NCI-H526 treated with DMSO at 0.1 percent for 48 hours (cell line): ENCODE measurements at places on chromosomes 1 and 21.

GRCh38 chr1:174197088-174197487 lies 37.8 kb downstream of the RABGAP1L start:
- DNase-seq = no peak

- DNase-seq = peak; percentile 36
Observed at GRCh38 chr1:64895500-64895899, 70.8 kb downstream of the JAK1 start.

- no peak for DNase-seq
Observed at GRCh38 chr1:71200503-71200902, 119.7 kb upstream of the ZRANB2 start.

GRCh38 chr1:14654554-14654953 lies 56.1 kb downstream of the KAZN start:
- DNase-seq = peak; percentile 17

GRCh38 chr1:233024199-233024598 lies 73.8 kb downstream of the NTPCR start:
- no peak for DNase-seq

DNA sequence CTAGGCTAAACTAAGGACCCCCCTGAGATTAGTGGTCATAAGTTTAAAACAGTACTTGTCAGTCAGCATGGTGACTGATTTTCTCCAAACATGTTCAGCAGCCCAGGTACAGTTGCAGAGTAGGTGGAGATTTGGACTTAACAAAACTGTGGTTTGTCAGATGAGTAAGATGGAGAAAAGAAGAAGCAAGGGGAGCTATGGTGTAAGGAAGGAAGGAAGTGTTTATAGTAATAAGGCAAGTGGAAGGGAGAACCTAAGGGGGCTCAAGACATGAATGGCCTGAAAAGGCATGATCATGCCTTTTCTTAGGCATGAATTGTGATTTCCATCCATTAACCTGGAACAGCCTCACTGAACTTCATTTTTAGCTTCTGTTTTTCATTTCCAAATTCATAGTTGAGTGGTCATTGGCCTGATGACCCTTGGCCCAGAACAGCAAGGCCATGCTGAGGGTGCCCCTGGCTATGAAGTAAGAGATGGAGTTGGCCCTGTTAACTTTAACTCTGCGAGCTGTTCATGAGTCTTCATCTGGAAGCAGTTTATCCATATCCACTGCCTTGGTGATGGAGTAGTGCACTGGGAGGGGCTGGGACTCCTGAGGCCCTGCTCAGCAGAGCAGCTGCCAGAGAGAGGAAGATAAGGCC lies 60.7 kb downstream of the LRRC8D start:
- no peak for DNase-seq

GRCh38 chr21:46079352-46080170 lies 18.4 kb upstream of the COL6A2 start:
- no peak for DNase-seq

DNA sequence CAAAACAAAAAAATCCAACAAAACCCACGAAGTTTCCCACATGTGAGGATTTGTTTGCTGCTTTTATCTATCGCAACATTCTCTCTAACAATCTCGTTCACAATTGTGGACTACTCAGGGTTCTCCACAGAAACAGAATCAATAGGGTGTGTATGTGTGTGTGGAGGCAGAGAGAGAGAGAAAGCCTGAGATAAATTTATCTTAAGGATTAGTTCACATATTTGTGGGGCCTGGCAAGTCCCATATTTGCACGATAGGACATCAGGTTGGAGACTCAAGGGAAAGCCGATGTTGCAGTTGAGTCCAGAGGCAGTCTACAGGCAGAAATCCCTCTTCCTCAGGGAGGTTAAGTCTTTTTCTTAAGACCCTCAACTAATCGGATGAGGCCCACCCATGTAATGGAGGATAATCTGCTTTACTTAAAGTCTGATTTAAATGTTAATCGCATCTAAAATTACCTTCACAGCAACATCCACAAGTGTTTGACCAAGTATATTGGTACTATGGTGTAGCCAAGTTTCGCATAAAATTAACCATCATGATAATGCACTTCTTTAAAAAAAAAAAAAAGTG lies 31.7 kb downstream of the ADAMTS1 start:
- DNase-seq = no peak
